Activated T-cell treated with anti-CD3 and anti-CD28 coated beads, Interleukin-2, amount 50 U/mL, for 72 hours (primary cell): ENCODE measurements at places on chromosomes 2 and 18. TPM values are rescaled to one million over a fixed set of nuclear protein-coding genes. Genes with fewer than 3 reads are reported as not detected.

Gene ELOA2
- total RNA-seq = not detected

Gene DUSP2
- 388 TPM for total RNA-seq

DNA sequence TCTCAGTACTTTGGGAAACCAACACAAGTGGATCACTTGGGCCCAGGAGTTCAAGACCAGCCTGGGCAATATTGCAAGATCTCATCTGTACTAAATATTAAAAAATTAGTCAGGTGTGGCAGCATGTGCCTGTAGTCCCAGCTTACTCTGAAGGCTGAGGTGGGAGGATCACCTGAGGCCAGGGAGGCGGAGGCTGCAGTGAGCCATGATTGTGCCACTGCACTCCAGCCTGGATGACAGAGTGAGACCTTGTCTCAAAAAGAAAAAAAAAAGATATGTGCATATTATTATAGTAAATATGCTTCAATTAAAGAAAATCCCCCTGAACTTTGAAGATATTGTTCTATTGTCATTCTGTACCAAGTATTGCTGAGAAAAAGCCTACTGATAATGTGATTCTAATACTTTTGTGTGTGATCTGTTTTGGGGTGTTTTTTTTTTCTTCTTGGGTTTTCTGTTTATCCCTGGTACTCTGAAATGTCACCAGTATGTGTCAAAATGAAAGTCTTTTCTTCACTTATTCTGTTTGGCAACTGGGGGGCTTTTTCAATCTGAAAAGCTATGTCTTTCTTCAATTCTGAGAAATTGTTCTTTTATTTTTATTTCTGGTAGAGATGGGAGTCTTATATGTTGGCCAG lies 13.2 kb downstream of the NEURL3 start:
- peak overlapping the region; percentile 94 for H3K27ac ChIP-seq
- H3K4me3 ChIP-seq = peak overlapping the region; percentile 78
- DNase-seq = no peak
- H3K4me1 ChIP-seq = peaks cover 56% of the 10 kb centered on the region
- peaks cover 20% of the 10 kb centered on the region for H3K36me3 ChIP-seq

GRCh38 chr2:232889876-232890401 lies 19.9 kb downstream of the SNORC start:
- peaks cover 26% of the 10 kb centered on the region for H3K27me3 ChIP-seq
- H3K4me1 ChIP-seq = peaks cover 8% of the 10 kb centered on the region
- H3K36me3 ChIP-seq = no peaks in the 10 kb centered on the region
- no peak for DNase-seq

Gene GRHL1
- total RNA-seq = 0.83 TPM

- DNase-seq = no peak
- peaks cover 28% of the 10 kb centered on the region for H3K4me1 ChIP-seq
- no peaks in the 10 kb centered on the region for H3K27me3 ChIP-seq
- H3K27ac ChIP-seq = peak overlapping the region; percentile 92
- H3K36me3 ChIP-seq = peaks cover 6% of the 10 kb centered on the region
These were observed 834 bp downstream of the ZNF638 start for GRCh38 chr2:71332435-71332796.

Gene IL1A
- total RNA-seq = 1.4 TPM

Gene FBXO48
- total RNA-seq = 3.7 TPM

GRCh38 chr2:120912101-120912985 lies 176.7 kb downstream of the GLI2 start:
- no peak for DNase-seq
- H3K36me3 ChIP-seq = no peaks in the 10 kb centered on the region
- H3K27me3 ChIP-seq = no peaks in the 10 kb centered on the region
- no peak overlapping the region for H3K27ac ChIP-seq
- no peak overlapping the region for H3K4me3 ChIP-seq
- H3K4me1 ChIP-seq = no peaks in the 10 kb centered on the region

- no peak overlapping the region for H3K4me3 ChIP-seq
- H3K36me3 ChIP-seq = no peaks in the 10 kb centered on the region
- no peak overlapping the region for H3K27ac ChIP-seq
- H3K4me1 ChIP-seq = no peaks in the 10 kb centered on the region
- H3K27me3 ChIP-seq = no peaks in the 10 kb centered on the region
- no peak for DNase-seq
These were observed 30.1 kb upstream of the PID1 start for GRCh38 chr2:229301237-229301636.

GRCh38 chr18:67980241-67980640 lies 463.7 kb upstream of the DSEL start:
- H3K4me1 ChIP-seq = no peaks in the 10 kb centered on the region
- H3K27me3 ChIP-seq = no peaks in the 10 kb centered on the region
- DNase-seq = no peak
- H3K27ac ChIP-seq = no peak overlapping the region

DNA sequence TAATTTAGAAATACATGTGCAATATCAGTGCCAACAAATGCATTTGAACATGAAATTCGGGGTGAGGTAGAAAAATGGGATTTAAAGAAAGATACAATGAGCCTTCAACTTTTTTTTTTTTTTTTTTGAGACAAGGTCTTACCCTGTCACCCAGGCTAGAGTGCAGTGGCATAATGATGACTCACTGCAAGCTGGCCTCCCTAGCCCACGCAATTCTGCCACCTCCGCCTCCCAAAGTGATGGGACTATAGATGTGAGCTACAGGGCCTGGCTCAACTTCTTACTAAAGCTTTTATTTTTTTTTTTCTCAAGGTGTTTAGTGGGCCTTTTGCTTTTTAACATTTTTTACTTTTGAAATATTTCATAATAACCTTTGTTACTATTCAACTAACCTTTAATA lies 365.6 kb downstream of the LRRTM4 start:
- no peaks in the 10 kb centered on the region for H3K36me3 ChIP-seq
- H3K4me1 ChIP-seq = no peaks in the 10 kb centered on the region
- H3K27me3 ChIP-seq = no peaks in the 10 kb centered on the region
- H3K4me3 ChIP-seq = no peak overlapping the region
- H3K27ac ChIP-seq = no peak overlapping the region

Gene SERPINB13
- total RNA-seq = not detected

DNA sequence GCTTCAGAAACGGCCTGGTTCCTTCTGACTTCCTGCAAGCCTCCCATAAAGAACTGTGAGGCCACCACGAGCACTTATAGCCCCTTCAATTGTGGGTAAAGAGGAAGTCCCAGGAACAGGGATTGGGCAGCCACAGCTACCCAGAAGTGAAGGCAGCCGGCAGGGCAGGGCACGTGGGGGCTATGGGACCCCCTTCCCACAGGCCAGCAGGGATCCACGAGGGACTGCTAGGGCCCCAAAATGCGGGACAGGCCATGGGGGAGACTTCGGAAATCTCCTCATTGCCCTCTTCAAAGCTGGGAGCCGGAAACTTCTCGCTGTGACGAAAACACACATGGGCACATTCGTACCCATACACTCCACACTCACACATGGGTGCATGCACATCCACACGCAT lies 196.1 kb upstream of the SALL3 start:
- no peaks in the 10 kb centered on the region for H3K27me3 ChIP-seq
- no peak overlapping the region for H3K27ac ChIP-seq
- no peaks in the 10 kb centered on the region for H3K36me3 ChIP-seq
- no peak overlapping the region for H3K4me3 ChIP-seq
- DNase-seq = no peak
- H3K4me1 ChIP-seq = no peaks in the 10 kb centered on the region

DNA sequence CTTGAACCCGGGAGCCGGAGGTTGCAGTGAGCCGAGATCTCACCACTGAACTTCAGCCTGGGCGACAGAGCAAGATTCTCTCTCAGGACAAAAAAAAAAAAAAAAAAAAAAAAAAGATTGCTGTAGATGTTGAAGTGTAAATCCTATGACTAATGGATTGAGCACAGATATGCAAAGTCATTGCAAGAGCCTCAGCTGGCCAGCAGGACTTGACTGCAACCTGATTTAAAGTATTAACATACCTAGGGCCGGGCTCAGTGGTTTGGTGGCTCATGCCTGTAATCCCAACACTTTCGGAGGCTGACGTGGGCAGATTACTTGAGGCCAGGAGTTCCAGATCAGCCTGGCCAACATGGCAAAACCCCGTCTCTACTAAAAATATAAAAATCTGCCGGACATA lies 103.4 kb upstream of the MSH2 start:
- no peak overlapping the region for H3K27ac ChIP-seq
- peaks cover 8% of the 10 kb centered on the region for H3K27me3 ChIP-seq
- DNase-seq = no peak
- no peaks in the 10 kb centered on the region for H3K36me3 ChIP-seq
- no peaks in the 10 kb centered on the region for H3K4me1 ChIP-seq
- H3K4me3 ChIP-seq = no peak overlapping the region

DNA sequence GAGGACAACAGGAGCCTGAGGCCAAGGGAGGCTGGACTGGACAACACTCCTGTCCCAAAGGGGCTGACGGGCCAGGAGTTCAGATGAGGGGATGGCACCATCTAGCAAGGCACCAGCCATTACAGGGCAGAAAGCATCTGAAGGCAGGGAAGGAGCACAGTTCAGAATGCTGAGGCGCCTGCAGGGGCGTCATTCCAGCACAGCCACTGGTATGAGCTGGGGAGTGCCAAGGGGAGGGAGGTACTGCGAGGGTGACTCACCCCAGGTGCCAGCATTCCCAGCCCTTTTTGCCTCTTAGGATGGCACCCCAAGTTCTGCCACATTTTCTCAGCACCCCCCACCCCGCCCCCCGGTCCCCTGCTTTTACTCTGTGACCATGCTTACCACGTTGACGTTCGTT lies 129.8 kb upstream of the EPAS1 start:
- H3K27me3 ChIP-seq = no peaks in the 10 kb centered on the region
- no peaks in the 10 kb centered on the region for H3K4me1 ChIP-seq
- H3K27ac ChIP-seq = no peak overlapping the region
- H3K36me3 ChIP-seq = peaks cover 1% of the 10 kb centered on the region

DNA sequence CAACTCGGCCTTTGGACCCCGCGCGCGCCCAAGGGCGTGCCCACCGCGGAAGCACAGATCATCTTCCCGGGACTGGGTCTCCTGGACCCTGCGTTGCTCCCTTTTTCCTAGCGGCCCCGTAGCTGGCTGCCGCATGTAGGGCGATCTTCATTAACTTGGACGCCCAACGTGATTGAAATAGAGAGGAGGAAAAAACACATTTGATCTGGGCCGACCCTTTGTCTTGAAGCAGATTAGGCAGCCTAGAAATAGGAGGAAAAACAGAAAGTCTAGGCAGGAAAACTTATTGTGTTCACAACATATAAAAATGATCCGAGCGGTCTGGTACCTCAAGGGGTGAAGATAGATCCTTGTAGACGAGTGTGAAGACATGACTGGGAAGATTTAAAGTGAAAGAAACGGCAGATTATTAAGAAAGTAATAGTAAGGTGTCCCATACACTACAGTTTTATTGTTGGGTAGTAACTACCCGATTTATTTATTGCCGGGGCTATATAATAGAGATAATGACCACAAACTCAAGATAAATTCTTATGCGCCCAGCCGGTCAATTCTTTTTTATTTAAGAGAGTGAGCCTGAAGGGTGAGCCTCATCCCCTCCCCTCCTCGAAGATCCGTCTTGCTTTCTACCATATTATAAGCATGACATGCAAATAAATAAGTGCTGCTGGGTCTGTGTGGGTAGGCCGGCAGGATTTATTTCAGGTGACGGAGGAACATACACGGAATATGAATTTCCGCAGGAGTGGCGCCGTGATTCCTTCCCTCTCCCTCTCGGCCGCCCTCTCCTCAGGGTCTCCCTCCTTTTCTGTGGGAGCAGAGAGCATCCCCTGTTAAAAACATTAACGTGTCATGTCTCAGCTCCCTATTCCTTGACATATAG lies 147.4 kb downstream of the MEIS1 start:
- H3K27ac ChIP-seq = no peak overlapping the region
- H3K4me3 ChIP-seq = no peak overlapping the region
- H3K27me3 ChIP-seq = peaks cover 35% of the 10 kb centered on the region
- DNase-seq = no peak
- H3K4me1 ChIP-seq = no peaks in the 10 kb centered on the region
- no peaks in the 10 kb centered on the region for H3K36me3 ChIP-seq

Gene TWIST2
- not detected for total RNA-seq

GRCh38 chr2:66137606-66138130 lies 297.3 kb upstream of the MEIS1 start:
- no peak overlapping the region for H3K4me3 ChIP-seq
- no peak for DNase-seq
- no peaks in the 10 kb centered on the region for H3K27me3 ChIP-seq
- no peaks in the 10 kb centered on the region for H3K36me3 ChIP-seq
- no peak overlapping the region for H3K27ac ChIP-seq

Gene UGT1A8
- not detected for total RNA-seq

- H3K27ac ChIP-seq = no peak overlapping the region
- DNase-seq = no peak
- H3K4me3 ChIP-seq = no peak overlapping the region
- H3K36me3 ChIP-seq = no peaks in the 10 kb centered on the region
- H3K27me3 ChIP-seq = peaks cover 16% of the 10 kb centered on the region
These were observed 178.3 kb upstream of the SERPINE2 start for GRCh38 chr2:224217233-224217961.

- no peak for DNase-seq
- peaks cover 16% of the 10 kb centered on the region for H3K4me1 ChIP-seq
- peaks cover 6% of the 10 kb centered on the region for H3K36me3 ChIP-seq
- no peak overlapping the region for H3K4me3 ChIP-seq
These were observed 147.5 kb downstream of the NCOA1 start for GRCh38 chr2:24638568-24638967.

- H3K4me3 ChIP-seq = no peak overlapping the region
- DNase-seq = no peak
- H3K27me3 ChIP-seq = no peaks in the 10 kb centered on the region
- peaks cover 1% of the 10 kb centered on the region for H3K36me3 ChIP-seq
- H3K27ac ChIP-seq = no peak overlapping the region
These were observed 12.1 kb downstream of the ADAM17 start for GRCh38 chr2:9543557-9543956.

DNA sequence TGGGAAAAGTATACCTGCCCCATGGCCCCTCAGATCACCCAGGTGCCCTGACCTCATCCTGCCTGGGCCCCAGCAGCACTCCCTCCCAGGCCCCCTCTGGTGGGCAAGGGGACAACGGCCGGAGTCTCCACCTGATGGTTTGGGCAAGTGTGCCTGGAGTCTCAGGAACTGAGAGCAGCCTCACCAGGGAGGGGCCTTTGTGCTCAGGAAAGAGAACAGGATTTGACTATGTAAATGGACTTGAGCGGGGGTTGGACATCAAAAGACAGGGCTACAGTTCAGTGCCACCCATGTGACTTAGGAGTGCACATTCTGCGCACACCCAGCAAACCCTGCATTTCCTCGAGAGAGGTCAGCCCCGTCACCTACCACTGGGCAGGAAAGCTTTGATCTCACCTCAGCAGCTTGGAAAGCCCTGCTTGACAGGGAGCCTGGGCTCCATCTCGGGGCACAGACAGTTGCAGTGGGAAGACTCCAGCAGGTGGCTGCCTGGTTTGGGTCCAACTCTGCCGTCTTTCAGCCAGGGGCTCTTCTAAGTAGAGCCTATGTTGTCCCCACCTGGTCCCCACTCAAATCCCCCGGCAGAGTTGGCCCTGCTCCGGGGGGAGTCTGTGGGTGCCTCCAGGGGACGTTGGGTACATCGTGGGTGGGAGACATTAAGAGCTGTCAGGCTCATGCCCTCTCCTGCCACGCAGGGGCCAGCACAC lies 3.3 kb downstream of the INPP5D start:
- H3K36me3 ChIP-seq = peaks cover 18% of the 10 kb centered on the region
- no peaks in the 10 kb centered on the region for H3K27me3 ChIP-seq
- H3K27ac ChIP-seq = peak overlapping the region; percentile 55
- DNase-seq = no peak
- peak overlapping the region; percentile 97 for H3K4me3 ChIP-seq
